ENCODE measurements at places on chromosomes 13 and 19.

DNA sequence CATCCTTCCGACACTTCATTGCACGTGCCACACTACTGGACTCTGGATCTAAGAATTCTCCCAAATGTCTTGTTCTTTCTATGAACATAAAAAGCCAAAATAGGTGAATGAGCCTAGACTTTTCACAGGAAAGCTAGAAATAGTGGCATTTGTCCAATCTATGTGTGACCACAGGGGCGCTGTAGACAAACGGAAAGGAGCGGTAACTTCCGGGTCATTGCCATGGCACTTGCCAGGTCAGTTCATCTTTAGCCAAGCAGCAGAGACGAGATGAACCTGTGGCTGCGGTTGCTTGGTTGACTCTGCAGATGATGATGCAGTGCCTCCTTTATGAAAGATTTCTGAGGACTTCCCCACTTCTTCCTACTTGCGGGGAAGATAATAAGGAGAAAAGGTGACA lies 65.6 kb downstream of the ADGRE1 start:
- DNase-seq: no peak

DNA sequence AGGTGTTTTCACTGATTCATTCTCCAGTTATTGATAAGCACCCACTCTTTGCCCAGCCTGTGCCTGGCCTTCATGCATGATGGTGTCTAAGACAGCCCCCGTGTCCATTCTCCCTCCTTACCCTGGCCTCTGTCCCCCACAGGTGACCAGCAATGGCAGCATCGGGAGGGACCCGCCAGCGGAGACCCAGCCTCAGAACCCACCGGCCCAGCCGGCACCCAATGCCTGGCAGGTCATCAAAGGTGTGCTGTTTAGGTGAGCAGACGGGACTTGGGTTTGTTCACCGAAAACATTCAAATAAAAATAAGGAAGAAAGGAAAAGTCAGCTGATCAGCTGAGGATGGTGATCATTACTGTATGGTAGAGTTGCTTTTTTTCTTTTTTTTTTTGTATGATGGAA lies 6.6 kb downstream of the CLPTM1 start:
- no peak for DNase-seq

DNA sequence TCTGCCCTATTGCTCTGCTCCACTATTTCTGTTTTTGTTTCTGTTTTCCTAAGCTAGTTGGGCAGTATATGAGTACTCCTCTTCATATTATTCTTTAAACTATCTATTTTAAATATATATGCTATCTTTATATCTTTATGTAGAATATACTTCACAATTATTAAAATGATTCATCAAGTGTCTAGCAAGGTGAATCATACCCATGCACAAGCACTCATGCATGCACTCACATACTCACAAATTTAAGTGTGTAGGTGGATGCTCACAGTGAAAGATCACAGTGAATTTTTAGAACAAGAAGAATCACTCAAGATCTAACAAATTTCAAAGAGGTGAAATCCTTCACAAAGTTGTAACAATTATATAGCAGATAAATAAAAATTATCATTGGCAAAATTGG lies 435.6 kb upstream of the SLITRK5 start:
- DNase-seq: no peak

- DNase-seq: peak; percentile 79
These were observed 279.8 kb downstream of the DNAJC15 start for GRCh38 chr13:43303033-43303729.

DNA sequence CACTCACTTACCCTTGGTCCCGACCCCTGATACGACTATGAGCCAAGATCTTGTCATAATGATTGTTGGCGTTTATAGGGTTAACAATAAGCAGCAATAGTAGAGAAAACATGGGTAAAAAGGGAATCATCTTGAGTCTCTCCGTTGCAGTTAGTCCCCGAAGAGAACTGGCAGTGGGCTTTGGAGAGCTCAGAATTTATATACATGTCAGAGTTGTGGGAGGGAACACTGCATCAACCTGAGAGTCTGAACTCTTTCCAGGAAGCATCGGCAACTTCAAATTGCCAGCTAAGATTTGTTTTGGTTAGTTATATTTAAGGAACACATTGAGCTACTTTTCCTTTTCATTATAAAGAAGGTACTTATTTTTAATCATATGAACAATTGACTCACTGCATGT lies at the start of gene POSTN:
Gene POSTN, minus strand, starts transcription at position 172 of the 400 bp plus-strand sequence. Its CDS starts 42 bp downstream, at position 130.
- peak; percentile 92 for DNase-seq

- DNase-seq: no peak
These were observed 216.3 kb upstream of the KLHL1 start for GRCh38 chr13:70324519-70324918.

DNA sequence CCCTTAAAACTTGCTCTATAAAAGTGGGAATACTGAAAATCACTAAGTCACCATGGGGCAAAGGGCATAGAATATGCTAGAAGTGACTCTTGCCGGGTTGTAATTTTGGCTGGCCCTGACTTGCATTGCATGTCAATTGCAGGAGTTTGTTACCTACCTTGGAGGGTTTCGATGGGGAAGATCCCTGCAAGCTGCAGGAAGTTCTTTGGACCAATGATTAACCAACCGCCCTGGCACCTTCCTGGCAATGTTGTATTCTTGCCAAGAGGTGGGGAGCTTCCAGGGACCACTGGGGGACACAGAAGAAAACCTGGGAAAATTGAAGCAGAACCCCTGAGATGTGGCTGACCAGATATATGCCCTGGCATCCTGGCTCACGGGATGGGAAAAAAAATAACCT lies 235.8 kb downstream of the B3GLCT start:
- DNase-seq: no peak

- no peak for DNase-seq
These were observed 18.6 kb downstream of the PHLDB3 start for GRCh38 chr19:43485951-43486350.

- DNase-seq: no peak
These were observed 3.8 kb downstream of the GPC6 start for GRCh38 chr13:93230261-93230855.

DNA sequence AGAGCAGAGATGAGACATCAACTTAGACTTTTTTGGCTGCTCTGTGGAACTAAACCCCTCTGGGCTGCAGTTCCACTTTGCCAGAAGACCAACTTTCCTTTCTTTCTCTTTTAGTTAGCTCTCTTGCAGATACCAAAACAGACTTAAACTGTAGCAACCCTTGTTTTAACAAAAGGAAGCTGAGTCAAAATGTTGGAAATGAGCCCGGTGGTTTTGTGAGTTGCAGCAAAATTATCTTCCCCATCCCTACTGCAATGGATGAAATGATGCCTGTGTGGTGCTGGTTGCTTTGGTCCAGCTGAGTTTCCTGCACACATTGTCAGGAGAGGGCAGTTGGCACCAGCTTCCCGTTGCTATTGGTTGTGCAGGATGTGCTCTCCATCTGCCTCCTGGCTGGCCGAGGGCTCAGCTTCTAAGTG lies 115.3 kb downstream of the LRCH1 start:
- DNase-seq: no peak

DNA sequence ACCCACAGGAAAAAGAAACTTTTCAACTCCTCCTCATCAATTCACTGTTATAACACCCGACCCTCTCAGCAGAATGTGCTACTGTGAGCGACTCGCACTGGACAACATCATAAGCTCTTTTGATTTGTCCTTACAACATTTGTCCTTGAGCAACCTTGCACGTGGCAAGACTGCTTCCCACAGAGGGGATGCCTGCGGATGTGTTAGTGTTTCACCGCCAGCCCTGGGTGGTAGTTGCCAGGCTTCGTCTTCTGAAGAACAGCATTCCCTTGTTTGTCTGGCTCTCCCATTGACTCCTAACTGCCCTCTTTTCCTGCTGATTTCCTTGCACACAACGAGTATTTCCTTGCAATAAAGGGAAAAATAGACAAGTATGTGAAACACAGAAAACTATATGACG lies 111.4 kb upstream of the SLC7A1 start:
- no peak for DNase-seq

GRCh38 chr13:23159205-23159759 lies 21.5 kb upstream of the SGCG start:
- peak; percentile 13 for DNase-seq

DNA sequence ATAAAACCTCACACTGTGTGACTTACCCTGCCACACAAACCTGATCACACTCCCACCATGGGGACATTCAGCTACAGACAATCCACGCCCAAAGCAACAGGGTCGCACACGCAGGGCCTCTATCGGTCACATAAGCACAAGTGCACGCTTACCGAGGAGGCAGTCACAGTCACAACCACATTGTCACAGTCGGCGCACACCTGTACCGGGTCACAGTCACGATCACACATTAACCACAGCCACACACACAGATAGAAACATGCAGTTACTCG lies 579 bp downstream of the ZNF566 start:
- DNase-seq: no peak

DNA sequence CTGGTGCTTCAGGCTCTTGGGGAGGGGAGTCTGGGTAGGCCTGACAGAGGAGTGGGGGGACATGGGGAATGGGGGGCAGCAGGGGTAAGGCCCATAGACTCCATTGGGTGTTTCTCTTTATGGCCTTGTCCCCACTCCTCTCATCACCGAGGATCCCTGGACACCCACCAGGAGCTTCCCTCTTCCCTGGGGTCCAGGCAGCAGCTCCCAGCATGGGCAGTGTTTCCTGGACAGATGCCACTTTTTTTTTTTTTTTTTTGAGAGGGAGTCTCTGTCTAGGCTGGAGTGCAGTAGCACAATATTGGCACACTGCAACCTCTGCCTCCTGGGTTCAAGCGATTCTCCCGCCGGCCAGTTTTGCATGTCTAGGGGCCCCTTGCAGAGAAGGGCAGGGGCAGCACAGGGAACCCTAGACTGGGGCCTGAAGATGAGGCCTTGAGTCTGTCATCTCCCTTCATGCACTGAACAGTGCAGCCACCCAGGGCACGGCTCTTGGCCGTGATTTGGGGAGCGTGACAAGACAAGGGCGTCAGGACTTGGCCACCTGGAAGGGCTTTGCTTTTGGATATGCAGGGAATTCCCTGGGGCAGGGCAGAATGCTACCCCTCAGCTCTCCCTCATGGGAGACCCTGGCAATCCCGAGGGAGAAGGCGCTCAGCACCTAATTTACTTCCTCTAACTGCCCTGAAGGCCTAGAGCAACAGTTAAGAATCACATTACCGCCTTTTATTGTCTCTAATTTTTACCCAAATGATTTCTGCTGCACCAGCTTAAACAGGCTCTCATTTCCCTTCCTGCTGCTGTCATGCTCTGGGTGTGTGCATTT lies 213.9 kb upstream of the ZNF536 start:
- no peak for DNase-seq

DNA sequence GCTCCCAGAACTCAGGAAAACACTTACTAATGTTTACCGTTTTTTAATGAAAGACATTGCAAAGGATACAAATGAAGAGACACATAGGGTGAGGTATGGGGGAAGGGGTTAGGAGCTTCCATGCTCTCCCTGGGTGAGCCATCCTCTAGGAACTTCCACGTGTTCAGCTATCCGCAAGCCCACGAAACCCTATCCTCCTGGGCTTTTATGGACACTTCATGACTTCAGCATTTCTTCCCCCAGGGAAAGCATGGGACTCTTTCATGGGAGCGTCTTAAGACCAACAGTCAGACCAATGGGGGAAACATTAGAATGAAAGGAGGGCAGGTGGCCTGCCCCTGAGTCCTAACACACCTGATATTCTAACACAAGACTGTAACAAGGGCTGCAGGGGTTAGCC lies 6.6 kb upstream of the ESD start:
- no peak for DNase-seq

DNA sequence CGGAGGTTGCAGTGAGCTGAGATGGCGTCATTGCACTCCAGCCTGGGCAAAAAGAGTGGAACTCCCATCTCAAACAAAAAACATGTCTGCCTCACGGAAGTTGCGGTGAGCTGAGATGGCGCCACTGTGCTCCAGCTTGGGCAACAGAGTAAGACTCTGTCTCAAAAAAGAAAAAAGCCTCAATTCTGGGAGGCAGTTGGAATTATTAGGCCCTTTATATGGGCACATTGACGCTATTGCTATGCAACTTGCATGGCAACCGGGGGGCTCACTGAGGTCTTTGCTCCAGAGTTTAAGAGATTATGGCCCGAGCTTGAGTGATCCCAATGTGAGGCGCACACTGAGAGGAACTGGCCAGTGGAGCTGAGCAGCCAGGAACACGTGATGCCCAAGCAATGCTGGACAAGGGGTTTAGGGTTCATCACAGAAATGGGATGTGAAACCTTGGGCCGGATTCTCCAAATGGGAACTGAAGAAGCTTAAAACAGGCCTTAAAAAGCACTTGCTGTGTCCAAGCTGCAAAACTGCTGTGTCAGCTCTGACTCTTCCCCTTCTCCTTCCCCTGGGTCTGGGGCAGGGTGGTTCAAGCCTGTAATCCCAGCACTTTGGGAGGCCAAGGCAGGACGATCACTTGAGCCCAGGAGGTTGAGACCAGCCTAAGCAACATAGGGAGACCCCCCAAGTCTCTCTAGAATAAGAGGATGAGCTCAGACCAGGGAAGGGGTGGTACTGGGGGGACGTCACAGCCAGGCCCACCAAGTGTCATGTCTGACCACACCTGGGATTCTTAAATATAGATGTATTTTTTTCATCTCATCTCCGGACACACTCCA lies 2.5 kb downstream of the FTL start:
- peak; percentile 45 for DNase-seq

DNA sequence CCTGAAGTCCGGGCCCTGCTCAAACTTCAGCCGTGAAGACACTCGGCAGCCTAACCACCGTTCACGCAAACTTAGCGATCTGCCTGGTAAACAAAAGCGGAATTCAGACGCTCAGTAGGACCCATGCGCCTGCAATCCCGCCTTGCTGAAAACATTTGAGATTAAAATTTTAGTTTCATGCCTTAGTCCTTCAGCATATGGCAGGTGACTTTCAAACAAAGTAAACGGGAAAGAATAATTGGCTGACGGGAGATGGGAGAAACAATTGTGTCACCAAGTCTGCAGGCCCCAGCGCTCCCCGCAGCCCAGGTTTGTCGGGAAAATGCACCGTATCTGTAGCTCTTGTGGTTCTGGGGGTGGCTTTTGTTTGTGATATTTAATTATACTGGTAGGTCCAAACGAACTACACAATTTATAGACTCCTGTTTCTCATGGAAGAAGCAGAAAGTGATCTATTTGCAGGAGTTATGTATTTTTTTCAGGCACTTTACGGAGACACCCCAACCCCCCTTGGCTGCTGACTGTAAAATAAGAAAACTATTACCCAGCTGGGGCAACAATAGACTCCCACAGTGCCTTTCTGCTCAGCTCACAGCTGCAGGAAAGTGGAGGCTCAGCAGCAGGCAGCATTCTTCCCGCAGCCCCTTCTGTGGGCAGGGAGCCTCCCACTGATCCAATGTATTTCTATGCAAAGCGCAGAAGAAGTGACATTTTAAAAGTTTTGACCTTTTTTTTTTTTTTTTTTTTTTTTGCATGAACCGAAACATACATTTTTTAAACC lies 94.8 kb downstream of the SOX1 start:
- DNase-seq: no peak

- no peak for DNase-seq
These were observed 1.5 kb upstream of the HCN2 start for GRCh38 chr19:588093-588740.

GRCh38 chr19:7063764-7064418 lies 5.4 kb upstream of the MBD3L3 start:
- DNase-seq: no peak

DNA sequence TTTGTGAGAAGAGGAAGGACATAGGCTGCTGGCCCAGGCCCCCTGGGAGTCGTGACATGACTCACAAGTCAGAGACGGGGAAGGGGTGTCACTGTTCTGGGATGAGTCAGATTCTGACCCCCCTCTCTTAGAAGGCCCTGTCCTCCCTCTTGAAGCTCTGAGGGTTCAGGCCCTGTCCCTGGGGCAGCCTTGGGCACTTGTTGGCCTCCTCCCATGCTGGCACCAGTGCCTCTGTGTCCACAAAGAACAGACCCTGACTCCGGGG lies 2.7 kb upstream of the CEACAM7 start:
- DNase-seq: no peak

Data from hindlimb muscle (tissue), 1 donor.